Kidney (tissue), 22 donors: ENCODE measurements at places on chromosomes 13 and 19. TPM values are rescaled to one million over a fixed set of nuclear protein-coding genes. Genes with fewer than 3 reads are reported as not detected.

- peak; percentile 19 for DNase-seq
Observed at GRCh38 chr19:2529473-2529918, 53.6 kb downstream of the GADD45B start.

- DNase-seq: no peak
Observed at GRCh38 chr19:46442808-46443450, 14.2 kb upstream of the PNMA8C start.

- no peak for DNase-seq
Observed at GRCh38 chr19:3646336-3647092, 19.9 kb upstream of the CACTIN start.

Gene PCDH20
- total RNA-seq: 3.0 TPM

Gene ZNF835
- 5.3 TPM for total RNA-seq

DNA sequence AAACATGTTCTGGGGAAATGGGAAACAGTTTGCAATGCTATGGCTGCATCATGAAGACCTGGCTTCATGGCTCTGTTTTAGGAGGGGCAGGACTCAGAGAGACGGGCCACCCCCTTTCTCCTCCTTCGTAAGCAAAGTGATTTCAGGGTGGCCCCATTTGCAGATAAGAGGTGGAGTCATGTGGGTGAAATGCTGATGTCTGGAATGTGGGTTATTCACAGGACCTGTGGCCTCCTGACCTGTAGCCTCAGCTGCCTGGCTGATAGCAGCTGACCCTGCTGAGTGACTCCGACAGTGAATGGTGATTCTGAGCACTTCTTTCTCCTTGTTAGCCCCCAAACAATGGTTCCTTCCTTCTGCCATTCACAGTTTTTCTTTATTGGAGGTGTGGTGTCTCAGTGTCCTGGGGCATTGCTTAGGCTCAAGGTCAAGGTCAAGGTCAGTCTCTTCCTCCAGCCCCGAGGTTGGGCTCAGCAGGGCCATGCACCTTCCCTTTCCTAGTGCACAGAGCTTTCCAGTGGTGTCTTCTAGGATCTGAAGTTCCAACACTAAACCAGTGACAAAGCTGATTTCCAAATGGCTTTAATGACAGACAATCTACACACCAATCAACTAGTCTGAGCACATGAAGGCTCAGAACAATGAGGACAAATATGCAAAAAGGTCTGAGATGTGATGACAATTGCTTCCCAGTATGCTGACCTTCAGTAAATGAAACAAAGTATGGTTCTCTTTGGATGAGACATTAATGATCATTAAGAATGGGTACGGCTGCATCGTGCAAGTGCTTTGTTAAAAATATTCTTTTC lies 49.6 kb upstream of the ANKRD10 start:
- no peak for DNase-seq

DNA sequence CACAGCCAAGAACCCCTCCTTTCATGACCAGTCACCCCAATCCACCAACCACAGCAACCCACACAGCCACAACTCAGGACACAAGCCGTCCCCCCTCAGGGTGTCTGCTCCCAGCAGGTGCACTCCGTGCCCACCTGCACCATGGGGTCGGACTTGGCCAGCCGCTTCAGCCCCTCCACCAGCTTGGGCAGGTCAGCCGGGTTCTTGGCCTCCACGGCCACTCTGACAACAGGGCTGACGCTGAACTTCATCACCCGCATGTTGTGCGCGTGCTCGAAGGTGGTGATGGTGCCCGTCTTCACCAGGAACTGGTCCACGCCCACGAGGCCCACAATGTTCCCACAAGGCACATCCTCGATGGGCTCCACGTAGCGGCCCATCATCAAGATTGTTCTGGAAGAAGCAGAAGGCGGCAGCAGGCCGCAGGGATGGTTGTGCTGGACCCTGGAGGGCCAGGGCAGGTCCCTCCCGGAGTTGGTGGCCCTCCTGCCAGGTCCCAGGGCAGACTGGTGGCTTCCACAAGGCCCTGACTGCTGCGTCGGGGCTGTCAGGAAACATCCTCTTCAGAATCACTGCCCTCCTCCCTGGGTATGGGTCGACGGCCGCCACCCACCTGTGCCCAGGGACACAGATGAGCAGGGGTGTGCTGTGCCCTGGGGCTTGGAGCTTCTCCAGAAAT lies 5.5 kb downstream of the EEF2 start:
- DNase-seq: no peak

Gene CYP4F2
- total RNA-seq: 0.31 TPM
